Activated naive CD8-positive, alpha-beta T cell treated with anti-CD3 and anti-CD28 coated beads for 36 hours (primary cell): ENCODE measurements at places on chromosomes 11 and 22.

DNA sequence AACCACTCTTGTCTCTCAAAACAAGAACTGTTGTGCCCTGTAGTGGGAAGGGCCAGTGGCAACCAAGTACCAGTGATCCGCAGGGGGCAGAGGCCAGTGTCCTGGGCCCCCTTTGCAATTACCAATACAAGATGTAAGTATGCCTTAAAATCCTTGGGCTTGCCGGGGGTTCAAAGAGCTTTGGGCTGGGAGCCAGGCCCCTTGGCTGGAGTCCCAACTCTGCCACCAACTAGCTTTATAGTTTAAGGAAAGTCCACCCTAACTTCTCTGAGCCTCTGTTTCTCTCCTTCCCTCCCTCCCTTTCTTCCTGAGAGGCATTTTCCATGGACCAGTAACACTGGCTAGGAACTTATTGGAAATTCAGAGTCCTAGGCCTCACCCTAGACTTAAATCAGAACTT lies 15.5 kb downstream of the CLMP start:
- no peak for DNase-seq

DNA sequence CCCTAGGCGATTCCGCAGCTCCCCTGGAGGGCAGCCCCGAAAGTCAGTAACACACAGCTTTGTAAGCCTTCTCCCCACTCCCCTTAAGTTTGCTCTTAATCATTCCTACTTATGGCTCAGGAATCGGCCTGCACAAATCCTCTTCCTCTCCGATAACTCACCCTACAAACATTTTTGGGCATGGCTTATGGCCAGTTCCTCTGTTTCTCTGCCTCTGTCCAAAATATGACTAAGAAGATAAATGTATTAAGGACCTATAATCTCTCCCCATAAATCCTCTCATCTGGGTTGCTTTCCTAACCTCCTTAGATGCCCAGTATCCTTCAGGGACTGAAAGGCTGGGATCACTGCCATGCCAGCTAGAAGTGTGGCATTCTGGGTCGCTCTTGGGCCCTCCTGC lies 41.0 kb downstream of the PAMR1 start:
- no peak for DNase-seq

DNA sequence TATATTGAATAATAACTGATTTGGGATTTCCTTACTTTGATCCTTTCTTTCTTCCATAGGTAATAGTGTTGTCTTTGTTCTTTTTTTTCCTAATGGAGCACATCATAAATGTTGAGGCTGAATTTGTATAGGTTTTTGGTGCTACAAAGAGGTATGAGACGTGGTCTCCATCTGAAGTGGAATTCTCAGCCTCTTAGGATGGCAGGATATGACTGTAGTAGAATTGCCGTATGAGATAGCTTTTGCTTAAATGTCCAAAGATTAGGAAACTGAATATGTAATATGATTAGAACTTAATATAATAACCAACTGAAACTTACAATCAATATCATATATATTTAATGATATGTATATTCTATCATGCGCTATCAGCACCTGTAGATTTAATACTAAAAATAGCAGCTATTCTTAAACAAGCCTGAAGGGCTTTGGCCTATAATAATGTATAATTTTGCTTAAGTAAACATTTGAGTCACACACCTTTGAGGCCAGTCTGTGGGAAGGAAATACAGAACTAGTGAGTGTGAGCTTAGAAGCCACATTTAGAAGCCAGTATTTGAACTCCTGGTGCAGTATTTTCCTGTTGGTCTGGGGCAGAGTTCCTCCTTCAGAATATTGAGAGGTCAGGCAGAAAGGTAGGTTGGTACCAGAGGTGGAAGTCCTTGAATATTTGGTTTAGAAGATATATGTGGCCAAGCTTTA lies 62.6 kb downstream of the SWAP70 start:
- no peak for DNase-seq

DNA sequence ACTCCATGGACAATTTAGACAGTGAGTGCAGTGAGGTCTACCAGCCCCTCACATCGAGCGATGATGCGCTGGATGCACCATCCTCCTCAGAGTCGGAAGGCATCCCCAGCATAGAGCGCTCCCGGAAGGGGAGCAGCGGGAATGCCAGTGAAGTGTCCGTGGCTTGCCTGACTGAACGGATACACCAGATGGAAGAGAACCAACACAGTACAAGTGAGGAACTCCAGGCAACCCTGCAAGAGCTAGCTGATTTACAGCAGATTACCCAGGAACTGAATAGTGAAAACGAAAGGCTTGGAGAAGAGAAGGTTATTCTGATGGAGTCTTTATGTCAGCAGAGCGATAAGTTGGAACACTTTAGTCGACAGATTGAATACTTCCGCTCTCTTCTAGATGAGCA lies 51.4 kb downstream of the SPECC1L start:
- no peak for DNase-seq

- DNase-seq, result no peak
Measured at GRCh38 chr22:19873960-19874306, 19.3 kb upstream of the GNB1L start.
